Activated CD4-positive, alpha-beta T cell treated with anti-CD3 and anti-CD28 coated beads for 4 hours (primary cell): ENCODE measurements at places on chromosomes 3 and 15.

GRCh38 chr3:55409806-55410205 lies 77.3 kb downstream of the WNT5A start:
- no peak for DNase-seq

GRCh38 chr15:92339361-92339760 lies 54.3 kb upstream of the ST8SIA2 start:
- no peak for DNase-seq

DNA sequence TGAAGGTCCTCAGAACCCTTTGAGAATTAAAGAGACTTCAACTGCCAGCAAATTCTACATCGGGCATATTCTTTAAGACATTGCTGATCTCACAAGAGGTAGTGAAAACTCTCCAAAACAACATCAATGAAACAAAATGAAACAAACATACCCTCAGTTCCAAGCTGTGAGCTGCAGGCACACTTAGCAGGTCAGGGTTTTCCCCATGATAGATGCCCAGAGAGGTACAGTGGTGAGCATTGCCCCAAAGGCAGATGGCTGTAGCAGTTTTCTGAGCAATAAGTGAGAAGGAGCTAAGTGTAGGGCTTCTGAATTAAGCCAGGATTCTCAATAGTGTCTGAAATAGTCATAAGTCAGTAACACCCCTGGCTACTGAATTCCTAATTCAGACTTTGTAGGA lies 96.1 kb upstream of the TSEN2 start:
- no peak for DNase-seq

DNA sequence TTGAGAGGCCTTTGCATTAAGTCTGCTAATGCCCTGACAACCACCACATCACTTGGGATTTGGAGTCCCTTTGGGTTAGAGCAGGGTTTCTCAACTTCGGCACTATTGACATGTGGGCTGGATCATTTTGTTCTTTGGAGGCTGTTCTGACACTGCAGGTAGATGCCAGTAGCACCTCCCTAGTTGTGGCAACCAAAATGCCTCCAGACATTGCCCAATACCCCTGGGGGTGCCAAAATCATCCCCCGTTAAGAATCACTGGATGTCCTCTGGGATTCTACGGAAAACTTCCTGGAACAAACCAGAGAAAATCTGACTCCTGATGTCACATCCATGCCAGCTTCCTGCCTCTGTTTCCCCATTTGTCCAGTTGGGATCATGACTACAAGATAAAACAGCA lies 37.2 kb upstream of the BLM start:
- DNase-seq: no peak

DNA sequence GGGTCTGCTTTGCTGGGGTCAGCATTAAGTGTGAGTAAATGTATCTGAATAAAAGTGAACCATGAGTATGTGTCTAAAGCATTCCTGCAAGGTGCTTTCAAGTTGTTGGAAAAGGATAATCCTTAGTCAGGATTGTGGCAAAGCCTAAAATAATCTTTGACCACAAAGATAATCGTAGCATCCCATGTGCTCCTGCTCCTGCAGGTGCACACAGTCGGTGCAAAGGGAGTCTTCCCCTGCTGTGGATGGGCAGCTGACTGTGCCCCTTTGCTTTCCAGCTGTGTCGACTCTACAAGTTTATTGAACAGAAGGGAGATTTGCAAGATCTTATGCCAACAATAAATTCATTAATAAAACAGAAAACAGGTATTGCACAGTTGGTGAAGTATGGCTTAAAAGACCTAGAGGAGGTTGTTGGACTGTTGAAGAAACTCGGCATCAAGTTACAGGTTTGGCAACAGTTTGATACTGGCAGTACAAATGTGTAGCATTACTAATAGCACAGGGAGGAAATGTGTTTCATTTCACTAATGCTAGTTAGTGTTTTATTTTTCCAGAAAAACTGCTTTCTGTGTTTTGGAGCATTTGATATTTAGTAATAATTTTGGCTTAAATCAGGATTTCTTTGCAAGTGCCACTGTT lies 22.6 kb downstream of the SRP14 start:
- no peak for DNase-seq

GRCh38 chr3:149415484-149415883 lies 38.0 kb upstream of the TM4SF1 start:
- DNase-seq: no peak

DNA sequence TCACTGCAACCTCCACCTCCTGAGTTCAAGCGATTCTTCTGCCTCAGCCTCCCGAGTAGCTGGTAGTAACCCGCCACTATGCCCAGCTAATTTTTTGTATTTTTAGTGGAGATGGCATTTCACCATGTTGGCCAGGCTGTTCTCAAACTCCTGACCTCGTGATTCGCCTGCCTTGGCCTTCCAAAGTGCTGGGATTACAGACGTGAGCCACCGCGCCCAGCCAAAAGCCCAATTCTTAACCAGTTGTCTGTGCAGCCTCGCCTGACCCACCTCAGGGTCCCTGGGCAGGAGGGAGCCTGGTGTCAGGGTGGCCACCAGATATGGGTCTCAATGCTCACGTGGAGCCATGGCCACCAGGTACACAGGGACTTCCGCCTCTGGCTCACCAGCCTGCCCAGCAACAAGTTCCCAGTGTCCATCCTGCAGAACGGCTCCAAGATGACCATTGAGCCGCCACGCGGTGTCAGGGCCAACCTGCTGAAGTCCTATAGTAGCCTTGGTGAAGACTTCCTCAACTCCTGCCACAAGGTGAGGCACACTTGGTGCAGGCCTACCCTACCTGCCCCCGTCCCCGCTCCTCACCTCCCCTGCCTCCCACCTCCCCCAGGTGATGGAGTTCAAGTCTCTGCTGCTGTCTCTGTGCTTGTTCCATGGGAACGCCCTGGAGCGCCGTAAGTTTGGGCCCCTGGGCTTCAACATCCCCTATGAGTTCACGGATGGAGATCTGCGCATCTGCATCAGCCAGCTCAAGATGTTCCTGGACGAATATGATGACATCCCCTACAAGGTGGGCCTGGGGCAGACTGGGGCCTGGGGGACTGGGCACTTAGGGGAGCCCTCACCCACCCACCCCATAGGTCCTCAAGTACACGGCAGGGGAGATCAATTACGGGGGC lies 48.6 kb downstream of the SEMA3G start:
- DNase-seq: no peak

GRCh38 chr3:45832699-45833098 lies 9.2 kb downstream of the LZTFL1 start:
- no peak for DNase-seq

DNA sequence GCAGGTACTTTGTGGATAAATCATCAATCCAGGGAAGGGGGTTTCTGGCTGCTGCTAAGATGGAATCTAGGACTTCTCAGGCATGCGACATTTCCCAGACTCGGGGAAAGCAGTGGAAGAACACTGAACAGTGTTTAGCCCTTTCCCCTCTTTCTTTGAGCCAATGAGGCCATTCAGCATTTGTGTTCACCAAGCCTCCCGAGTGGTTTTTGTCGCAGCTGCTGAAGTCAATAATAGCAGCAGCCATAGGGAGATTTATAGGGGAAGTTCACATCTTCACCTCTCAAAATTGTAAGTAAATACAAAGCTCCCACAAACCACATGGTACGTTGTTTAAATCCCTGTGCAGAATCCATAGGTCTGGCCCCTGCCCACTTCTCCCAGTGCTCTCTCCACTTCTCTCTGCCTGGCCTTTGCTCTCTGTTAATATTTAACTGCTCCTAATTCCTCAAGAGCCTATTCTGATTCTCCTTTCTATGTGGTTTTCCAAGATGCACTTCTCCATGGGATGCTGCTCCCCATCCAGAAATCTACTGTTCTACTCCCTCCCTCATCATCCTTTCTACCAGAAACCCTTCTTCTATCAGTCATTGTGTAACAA lies 230.7 kb downstream of the SHQ1 start:
- no peak for DNase-seq

GRCh38 chr15:98978153-98978552 lies 29.4 kb downstream of the PGPEP1L start:
- DNase-seq: no peak

GRCh38 chr15:76994001-76994400 lies 925 bp upstream of the PSTPIP1 start:
- DNase-seq: peak; percentile 64

GRCh38 chr3:182393830-182394367 lies 399.4 kb upstream of the ATP11B start:
- DNase-seq: no peak

- no peak for DNase-seq
These were observed 462.9 kb upstream of the PROK2 start for GRCh38 chr3:72247645-72248388.

DNA sequence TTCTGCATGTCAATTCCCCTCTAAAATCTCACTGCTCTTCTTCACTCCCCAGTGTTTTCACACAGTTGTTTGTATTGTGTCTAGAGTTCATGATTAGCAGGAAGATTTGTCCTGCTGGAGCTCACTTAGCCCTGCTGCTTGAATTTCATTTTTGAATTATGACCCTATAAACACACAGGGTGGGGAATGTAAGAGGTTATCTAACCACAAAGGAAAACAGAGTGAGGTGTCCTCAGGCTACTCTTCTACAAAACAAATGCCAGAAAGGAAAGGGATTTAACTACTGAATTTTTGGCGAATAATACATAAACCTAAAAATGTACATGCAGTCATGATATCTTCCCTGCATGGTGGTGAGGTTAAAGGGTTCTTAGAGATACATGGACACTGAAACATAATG lies 215.1 kb upstream of the CNTN4 start:
- DNase-seq: no peak

GRCh38 chr3:31770822-31771326 lies 210.2 kb downstream of the OSBPL10 start:
- DNase-seq: no peak

GRCh38 chr15:67185621-67186225 lies 68.7 kb downstream of the AAGAB start:
- no peak for DNase-seq

GRCh38 chr3:21331321-21331720 lies 419.7 kb downstream of the ZNF385D start:
- DNase-seq: no peak

DNA sequence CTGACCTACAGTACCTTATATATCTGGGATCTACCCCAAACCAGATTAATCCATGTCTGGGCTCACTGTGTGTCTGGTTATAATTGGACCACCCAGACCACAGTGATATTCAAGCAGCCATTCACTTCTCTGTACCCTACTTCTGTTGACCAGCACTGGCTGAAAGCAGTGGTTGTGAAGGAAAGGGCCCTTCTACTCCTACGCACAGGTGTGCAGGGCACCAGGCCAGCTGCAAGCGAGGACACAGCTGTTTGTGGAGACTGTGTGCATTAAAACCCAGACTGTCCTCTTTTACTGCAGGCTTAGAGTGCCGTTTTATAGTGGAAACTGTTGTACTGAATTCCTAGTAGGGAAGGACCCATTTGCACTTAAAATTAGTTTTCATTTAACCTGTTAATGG lies 29.5 kb downstream of the CTDSPL start:
- no peak for DNase-seq

DNA sequence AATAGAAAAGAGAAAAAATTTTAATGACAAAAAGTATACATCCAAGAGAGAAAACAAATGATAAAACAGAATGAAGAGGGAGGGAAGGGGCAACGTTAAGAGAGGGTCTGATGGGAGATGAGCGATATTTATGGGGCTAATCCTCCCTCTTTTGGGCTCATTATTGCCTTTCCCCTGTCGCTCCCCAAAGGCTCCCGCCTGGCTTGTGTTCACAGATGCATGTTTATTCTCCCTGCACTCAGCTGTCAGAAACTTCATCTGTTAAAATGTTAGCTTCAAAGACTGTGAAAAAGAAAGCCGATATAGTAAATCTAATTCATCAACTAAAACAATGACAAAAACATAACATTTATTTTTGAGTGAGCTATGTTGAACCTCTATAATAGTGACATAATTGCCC lies 74.3 kb downstream of the GABRB3 start:
- DNase-seq: no peak

- no peak for DNase-seq
These were observed 7.2 kb downstream of the CD276 start for GRCh38 chr15:73691396-73691795.

DNA sequence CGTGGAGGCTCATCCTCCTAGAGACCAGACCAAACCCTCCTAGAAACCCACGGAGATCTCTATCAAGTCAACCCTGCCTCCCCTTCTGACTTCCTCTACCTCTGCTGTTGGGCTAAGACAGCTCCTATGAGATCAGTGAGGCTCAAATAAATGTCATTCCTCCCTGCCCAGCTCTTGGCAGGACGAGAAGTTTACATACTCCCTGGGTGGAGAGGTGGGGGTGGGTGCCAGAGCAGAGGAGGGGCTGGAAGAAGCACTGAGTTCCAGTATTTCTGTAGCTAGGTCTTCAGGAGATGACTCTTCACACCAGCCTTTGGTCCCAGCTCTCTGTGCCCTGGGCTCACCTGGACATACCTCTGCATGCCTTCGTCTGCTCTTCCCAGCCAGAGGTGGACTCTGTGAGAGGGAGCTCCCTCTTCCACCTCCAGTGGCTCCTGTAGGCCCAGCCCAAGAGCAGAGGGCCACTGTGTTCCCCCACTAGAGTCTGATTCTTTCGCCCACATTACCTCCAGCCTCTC lies 42.4 kb upstream of the TLE3 start:
- no peak for DNase-seq

- no peak for DNase-seq
These were observed 322.6 kb downstream of the MEX3B start for GRCh38 chr15:81723113-81723651.

- DNase-seq: no peak
These were observed 938 bp downstream of the DZIP3 start for GRCh38 chr3:108590460-108590859.

DNA sequence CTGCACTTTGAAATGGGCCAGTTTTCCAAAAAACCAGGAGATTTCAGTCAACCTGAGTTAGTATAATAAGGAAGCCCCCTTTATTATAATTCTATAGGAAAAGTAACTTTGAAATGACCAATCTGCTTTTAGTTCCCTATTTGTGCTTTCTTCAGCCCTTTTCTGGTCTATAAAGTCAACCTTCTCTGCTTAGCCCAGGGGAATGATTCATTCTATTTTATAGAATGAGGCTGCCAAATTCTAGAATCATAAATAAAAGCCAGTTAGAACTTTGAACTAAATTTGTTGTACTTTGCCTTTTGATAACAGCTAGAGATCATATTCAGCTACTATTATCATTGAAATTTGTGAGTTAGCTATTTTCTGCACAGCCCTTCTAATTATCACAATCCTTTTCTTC lies 24.7 kb downstream of the CIP2A start:
- DNase-seq: no peak

DNA sequence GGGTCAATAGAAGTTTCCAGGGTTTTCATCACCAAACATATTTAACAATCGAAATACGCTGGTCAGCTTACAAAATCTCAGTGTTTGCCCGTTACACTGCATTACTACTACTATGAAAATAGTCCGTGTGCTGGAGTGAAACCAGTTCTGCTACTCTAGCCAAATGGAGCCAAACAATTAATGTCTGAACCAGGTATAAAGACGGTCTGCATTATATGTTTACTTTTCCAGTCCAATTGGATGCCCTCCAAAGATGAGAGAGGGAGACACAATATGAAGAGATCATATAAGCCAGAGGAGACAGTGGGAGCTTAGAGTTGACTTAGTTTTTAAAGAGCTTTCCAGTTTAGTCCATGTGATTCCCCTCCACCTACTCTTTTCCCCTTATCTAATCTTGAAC lies 6.3 kb upstream of the DUT start:
- no peak for DNase-seq

DNA sequence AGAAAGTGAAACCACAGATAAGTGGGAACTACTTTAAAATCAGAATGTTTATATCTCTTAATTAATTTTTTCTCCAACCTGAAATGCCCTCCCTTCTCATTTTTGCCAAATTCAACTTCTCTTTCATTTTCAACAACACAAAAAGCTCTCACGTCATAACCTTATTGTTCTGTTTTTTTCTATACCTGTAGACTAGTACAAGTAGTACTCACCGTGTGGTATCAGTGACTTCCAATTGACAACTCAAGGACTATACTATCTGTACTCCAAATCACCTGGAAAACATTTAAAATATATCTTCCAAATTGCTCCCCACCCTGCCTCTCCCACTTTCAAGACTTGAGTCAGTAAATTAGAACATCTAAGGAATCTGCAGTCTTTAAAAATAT lies 72.8 kb upstream of the ZNF280D start:
- DNase-seq: no peak
